Sigmoid colon (tissue), 7 donors: ENCODE measurements at places on chromosomes 6 and 20.

DNA sequence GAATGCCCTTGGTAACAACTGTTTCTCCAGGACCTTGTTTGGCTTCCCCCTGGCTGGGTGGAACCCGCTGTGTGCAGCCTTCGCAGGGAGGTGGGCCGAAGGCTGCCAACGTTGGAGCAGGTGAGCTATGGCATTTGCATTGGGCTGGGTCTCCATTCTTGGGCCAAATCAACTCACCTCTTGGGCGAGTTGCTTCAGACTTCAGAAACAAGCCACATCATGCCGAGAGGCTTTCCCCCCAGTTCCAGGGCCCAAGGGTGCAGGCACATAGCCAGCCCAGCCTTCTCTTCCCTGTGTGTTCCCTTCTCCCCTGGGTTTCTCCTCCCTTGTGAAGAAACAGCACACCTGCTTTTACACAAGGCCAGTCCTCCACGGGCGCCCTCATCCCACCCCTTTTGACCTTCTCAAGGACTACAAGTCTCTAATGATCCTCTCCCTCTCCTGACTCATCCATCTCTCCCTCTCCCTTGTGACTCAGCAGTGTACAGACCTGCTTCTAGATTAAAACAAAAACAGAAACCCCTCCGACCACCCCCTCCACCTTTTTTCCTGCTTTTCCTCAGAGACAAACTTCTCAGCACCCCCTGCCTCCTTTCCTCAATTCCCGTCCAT, 41.6 kb downstream of the FAM209B start:
- DNase-seq, result no peak

DNA sequence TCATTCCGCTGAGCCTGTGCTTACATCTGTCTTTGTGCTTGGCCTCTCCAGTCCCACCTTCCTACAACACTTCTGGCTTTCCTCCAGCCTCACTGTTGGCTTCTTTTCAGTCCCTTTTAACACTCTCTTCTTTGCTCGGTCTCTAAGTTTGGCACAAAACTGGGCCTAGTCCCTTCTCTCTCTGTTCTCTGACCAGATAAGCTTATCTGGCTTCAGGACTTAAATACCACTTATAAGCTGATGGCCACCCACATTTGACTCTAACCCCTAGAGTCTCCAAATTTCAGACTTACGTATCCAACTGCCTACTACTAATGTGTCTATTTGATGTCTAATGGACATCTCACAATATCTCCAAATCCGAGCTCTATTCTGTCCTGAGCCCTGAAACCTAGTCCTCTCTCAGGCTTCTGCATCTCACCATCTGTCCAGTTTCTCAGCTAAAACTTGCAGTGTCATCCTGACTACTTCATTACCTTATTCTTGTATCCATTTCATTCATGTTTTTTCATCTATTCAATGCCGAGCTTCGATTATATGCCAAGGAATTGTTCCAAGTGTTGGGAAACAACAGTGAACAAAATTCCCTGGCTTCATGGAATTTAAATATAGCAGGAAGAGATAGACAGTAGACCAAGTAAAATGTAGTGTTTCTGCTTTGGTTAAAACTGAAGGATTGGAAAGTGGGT, 40.1 kb downstream of the TBPL1 start:
- no peak for DNase-seq

DNA sequence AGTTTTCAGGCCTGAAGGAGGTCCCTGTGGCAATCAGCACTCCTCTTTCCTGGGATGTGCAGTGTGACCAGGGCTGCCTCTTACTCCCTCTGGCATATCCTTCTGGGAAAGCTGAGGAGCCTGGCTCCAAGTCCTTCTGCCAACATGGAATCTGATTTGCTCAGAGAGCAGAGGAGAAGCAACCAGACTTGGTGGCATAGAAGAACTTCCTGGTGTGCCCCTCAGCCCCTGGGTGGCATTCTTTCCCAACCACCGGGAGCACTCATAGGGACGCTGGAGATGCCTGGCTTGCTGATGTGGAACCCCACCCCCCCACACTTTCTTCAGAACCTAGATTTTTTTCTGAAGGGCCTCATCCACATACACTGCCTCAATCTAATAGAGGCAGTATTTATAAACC, 107.6 kb upstream of the TRAF3IP2 start:
- no peak for DNase-seq

DNA sequence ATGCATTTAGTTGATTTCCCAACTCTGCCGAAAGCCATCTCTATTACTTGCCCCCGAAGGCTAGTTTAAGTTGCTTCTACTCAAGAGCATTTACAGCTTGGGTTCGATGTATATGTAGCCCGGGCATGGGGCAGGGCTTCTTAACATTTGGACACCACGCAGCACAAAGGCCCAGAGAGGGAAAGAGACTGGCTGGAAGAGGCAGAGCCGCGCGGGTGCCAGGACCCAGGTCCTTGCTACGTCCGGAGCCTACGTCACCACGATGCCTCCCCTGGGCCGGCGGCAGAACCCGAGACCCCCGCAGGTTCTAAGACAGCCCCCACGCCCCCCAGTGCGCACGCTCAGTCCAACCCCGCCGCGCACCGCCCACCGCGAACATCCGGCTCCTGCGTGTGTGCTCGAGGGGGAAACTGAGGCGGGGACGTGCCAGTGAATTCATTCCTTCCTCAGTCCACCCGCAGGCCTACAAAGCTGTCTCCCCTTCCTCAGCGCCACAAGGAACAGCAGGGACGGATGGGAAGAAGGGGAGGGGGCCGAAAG, 367 bp upstream of the PCIF1 start:
- peak; percentile 90 for DNase-seq

GRCh38 chr6:20696676-20697075, 162.4 kb downstream of the CDKAL1 start:
- DNase-seq, result no peak

DNA sequence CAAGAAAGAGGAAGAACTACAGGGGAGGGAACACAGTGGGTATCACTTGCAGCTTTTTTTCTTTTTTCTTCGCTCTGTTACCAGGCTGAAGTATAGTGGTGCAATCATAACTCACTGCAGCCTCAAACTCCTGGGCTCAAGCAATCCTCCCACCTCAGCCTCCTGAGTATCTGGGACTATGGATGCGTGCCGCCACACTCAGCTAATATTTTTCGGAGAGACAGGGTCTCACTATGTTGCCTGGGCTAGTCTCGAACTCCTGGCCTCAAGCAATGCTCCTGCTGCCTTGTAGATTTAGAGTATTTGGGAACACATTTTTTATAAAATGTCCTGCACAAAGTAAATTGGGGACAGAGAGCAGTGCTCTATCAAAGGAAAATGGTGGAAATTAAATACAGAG, 28.3 kb downstream of the PARD6B start:
- no peak for DNase-seq
